ENCODE measurements at places on chromosomes 6 and 20.

- ATAC-seq, result no peak
These were observed 22.3 kb downstream of the FAM50B start for GRCh38 chr6:3871515-3871914.

GRCh38 chr6:151005164-151005563 lies 139.7 kb downstream of the MTHFD1L start:
- no peak for ATAC-seq

DNA sequence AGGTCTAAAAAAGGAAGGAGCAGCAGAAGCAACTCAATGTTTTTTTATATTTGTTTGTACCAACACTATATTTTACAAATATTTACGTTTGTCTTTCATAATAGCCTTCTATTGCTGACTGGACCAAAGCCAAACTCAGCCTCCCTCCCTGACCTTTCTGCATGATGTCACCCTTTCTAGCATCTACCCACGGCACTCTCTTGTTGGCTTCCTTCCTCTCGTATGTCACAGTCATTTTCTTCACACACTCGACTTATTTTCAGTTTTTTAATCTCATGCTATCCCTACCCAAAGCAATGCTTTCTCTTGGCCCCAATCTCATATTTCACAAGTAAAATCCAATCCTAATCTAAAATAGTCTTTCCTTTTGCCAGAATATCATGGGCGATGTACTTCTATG lies 16.3 kb upstream of the FAM8A1 start:
- ATAC-seq, result peak; percentile 52

GRCh38 chr6:65566117-65566516 lies 140.9 kb downstream of the EYS start:
- ATAC-seq, result no peak

DNA sequence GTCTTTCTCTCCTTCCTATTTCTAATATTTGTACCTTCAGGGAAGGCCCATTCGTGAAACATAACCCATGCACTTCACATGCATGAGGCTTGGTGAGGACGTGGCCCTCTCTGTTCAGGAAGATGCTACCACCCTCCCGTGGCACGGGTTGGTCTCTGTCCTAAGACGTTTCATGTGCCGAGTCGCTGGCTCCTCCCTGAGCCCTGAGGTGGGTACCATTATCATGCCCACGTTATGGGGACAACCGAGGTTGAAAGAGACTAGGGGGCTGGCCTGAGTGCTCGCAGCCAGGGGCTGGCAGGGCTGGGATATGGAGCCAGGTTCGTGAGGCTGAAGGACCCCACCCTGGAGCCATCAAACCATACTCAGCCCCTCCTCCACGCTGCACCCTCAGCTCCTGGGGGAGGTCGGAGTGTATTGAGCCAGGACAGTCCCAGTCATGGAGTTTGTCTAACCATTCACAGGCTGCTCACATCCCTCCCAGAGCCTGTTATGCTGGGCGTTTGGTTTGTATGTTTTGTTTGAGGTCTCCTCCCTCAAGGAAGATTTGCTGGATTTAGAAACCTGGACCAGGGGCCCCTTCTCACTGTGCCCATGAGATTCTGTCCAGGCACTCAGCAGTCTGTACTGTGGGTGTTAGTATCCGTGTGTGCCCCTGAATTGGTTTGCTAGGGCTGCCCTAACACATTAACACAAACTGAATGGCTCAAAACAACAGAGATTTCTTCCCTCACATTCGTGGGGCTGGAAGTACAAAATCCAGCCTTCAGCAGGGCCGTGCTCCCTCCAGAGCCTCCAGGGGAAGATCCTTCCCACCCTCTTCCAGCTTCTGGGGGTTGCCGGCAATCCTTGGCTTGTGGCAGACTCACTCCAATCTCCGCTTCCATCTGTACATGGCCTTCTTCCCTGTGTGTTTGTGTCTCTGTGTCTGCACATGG lies 88.3 kb downstream of the ANKRD60 start:
- ATAC-seq, result no peak

Measured in gastroesophageal sphincter (tissue), 4 donors.